ENCODE measurements at places on chromosomes 4 and X.

GRCh38 chr4:113461281-113461680, 300.3 kb downstream of the CAMK2D start:
- no peak for DNase-seq

DNA sequence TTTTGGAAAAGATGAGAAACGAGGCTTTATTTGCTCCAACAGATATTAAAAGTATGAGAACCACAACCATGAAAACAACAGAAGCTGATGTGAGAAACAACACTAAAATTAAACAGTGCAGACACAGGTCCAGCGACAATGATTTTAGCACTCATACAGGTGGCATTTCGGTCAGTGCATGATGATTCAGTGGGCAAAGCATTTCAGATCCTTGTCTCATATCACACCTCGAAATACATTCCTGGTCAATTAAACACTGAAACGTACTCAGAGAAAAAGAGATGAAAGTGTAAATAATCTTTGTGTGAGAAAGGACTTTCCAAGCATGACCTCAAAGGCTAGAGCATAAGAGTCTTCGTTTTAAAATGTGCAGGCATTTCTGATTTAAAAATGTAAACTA, 85.2 kb downstream of the ACOX3 start:
- no peak for DNase-seq

DNA sequence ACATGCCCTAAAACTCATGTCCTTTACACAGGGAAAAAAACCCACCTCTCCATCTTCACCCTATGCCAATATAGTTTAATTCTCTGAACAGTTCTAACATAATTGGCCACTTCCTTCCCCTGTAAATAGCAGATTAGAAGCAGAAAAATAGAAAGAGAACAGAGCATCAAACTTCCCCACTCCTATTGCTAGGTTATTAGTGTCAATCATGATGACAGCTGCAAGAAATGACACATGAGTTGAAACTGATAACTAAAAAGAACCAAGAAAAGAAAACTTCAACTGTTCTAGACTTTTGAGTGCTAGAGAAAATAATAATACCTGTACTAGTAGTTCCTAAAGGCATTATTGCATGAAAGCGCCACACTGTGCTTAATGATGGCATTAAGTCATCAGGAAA, 284.5 kb upstream of the TRPC5 start:
- DNase-seq: no peak

DNA sequence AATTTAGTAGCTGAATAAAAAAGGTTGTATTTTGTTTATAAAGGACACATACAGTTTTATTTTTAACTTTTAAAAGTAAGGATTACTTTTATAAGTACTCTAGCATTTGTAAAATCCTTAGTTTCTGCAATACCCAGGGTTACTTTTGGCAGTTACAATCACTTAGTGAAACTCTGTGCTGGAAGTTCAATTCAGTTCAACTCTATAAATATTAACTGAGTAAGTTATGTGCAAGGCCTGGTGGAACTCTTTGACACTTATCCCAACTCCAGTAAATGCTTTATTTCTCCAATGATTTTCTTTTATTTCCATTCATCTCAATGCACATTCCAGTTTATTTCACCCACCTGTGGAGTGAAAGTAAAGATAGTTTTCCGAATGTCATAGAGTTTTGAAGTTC, 63.3 kb upstream of the HDAC8 start:
- DNase-seq: no peak

DNA sequence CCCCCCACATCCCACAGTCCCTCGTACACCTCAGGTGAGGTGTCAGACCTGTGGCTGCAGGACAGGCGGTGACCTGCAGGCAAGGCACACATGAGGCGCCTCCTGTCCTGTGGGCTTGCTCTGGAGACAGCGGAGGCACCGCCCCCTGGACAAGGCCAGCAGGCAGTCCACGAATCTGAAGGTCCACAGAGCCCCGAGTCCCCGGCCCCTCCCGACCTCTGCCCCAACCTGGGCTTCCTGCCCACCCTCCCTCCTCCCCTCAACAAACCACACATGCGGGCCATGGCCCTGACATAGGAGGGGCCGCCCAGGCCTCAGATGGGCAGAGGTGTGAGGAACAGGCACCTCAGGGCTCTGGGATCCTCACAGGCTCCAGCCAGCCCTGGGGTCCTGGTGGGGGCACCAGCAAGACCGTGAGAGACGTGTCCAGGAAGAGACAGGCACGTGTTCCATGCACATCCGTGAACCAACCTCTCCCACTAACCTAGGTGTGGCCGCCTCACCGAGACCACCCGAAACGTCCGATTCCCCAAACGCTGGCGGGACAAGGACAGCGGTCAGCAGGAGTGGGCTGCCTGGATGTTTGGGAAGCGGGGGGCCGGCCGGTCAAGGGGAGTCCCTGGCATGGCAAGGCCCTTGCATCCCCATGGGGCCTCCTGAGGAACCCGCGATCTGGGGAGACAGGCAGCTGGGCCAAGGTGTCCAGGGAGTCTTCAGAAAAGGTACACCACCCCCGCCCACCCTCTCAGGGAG, 25.8 kb downstream of the CTBP1 start:
- no peak for DNase-seq

GRCh38 chr4:105543346-105543745, 9.1 kb upstream of the ARHGEF38 start:
- DNase-seq: no peak

DNA sequence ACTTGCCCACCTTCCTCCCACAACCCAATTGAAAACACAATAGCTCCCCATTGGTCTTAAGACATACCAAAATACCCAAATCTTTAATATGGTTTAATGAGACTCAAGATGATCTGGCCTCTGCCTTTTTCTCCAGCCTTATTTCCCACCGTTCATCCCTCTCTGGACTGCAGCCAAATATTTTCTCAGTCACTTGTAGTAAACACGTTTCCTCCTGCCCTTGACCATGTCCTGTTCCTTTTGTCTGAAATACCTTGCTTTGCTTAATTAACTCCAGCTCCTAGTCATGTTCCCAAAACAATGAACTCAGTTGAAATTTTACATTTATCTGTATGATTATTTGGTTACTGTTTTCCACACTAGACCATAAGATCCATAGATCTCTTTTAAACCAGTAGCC, 8.4 kb upstream of the NUP54 start:
- DNase-seq: no peak

DNA sequence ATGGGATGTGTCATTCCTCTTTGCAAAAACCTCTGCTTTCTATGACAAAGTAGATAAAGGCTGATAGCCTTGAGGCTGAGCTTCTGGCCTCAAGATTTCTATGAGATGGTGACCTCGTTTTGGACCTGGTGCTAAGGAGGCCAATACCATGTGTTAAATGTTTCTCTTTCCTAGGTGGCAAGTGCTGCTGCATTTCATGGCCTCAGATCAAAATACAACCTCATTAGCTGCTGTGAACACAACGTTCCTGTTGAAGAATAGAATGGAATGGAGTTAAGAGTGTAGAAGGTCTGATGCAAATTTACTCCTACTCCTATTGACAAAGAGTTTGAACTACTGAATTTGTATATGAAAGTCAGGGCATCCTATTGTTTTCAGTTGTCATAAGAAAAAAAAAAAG, 112.0 kb downstream of the C4orf51 start:
- DNase-seq: no peak

GRCh38 chrX:74911494-74911893, 13.8 kb downstream of the NEXMIF start:
- no peak for DNase-seq

GRCh38 chr4:99293357-99293756, 2.6 kb upstream of the ADH1A start:
- DNase-seq: no peak

- DNase-seq: no peak
Observed at GRCh38 chr4:144592264-144592663, 53.7 kb upstream of the HHIP start.

- no peak for DNase-seq
Observed at GRCh38 chr4:163534056-163534455, 39.6 kb downstream of the TMA16 start.

DNA sequence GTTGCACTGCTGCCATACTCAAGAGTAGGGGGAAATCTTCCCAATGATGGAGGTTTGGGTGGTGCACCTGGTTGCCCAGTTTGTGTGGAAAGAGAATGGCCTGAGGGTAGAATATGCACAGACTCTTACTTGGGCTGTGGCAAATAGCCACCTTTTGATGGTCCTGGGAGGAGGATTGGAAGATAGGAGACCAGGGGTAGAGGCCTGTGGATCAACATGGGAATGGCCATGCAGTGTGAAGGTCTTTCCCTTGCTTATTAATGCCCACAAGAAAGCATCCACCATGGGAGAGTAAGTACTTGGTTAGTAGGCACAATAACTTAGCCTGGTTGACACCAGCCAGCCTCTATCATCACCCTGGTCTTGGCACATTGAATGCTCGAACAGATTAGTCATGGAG, 156.8 kb upstream of the LEF1 start:
- DNase-seq: no peak

DNA sequence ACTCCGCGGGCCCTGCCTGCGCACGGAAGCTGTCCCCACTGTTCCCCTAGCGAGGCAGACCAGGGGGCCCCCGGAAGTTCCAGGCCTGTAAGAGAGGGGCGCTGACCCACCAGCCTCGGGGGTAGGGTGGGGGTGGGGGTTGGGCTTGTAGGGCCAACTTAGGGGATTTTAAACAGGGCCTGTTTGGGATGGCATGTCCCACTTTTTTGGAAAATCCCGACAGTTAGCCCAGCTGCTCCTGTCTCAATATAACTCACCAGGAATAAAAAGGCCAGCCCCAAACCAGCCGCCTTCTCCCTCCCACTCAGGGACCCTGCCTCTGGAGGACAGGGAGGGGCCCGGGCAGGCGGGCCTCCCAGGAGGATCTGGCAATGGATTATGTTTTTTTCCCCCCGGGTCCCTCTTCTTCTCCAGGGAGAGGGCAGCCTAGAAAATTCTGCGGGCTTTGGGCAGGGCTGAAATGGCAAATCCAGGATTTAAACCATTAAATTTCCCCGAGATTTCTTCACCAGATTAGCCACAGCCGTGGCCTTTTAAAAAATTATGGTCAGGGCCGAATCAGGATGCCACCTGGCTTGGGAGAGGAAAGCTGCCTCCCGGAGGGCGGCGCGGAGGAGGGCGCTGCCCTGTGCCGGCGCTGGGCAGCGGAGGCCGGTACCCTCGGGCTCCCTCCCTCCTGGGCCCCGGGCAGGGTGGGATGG, 957 bp downstream of the PPP2R2C start:
- DNase-seq: no peak

- peak; percentile 61 for DNase-seq
Observed at GRCh38 chrX:16712548-16713155, at the start of gene CTPS2. Gene CTPS2 (minus strand): TSS chrX:16712669. CDS start chrX:16702902, 9,767 bp downstream.

DNA sequence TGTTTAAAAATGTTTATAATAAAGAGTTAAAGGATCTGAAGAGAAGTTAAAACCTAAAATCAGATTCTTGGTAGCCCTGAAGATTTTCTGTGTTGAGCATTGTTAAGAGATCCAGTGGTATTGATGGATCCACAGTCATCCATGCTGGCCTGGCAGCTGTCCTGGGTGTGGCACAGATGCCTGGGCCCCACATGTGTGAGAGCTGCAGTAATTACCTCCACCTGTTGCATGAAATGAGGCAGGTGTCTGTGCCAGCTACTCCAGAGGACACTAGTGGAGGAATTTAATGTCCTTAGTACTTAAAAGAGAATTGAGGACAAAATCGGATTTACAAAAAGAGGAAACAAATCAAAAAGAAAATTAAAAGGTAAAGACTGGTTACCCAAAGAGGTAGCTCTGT, 44.0 kb downstream of the MGST2 start:
- no peak for DNase-seq

DNA sequence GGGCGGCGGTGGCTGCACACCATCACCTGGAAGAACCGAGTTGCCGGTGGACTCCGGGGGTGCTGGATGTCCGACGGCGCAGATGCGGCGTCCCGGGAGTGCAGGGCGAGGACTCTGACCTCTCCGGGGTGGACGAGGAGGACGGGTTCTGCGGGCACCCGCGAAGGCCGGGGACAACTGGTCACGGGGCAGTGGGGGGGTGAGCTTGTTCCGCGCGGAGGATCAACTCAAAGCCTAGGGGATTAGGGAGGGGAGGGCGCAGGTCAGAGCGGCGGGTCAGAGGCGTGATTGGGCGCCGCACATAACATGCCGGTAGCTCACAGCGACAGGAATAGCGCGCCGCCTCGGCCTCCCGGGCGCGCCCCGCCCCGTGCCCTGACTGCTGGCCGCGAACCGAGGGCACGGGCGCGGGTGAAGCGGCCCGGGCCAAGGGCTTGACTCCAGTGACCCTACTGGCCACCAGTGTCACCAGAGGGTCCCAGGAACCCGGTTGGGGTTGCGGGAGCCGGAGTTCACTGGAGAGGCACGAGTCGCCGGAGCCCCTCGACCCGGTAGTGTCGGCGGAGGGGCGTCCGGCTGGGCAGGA, at the start of gene KLHL34:
Gene KLHL34 (minus strand): TSS at position 179 of the 586 bp plus-strand sequence. CDS start 542 bp downstream, outside the sequence.
- no peak for DNase-seq

- DNase-seq: no peak
Observed at GRCh38 chr4:94641702-94642560, 115.8 kb upstream of the BMPR1B start.

DNA sequence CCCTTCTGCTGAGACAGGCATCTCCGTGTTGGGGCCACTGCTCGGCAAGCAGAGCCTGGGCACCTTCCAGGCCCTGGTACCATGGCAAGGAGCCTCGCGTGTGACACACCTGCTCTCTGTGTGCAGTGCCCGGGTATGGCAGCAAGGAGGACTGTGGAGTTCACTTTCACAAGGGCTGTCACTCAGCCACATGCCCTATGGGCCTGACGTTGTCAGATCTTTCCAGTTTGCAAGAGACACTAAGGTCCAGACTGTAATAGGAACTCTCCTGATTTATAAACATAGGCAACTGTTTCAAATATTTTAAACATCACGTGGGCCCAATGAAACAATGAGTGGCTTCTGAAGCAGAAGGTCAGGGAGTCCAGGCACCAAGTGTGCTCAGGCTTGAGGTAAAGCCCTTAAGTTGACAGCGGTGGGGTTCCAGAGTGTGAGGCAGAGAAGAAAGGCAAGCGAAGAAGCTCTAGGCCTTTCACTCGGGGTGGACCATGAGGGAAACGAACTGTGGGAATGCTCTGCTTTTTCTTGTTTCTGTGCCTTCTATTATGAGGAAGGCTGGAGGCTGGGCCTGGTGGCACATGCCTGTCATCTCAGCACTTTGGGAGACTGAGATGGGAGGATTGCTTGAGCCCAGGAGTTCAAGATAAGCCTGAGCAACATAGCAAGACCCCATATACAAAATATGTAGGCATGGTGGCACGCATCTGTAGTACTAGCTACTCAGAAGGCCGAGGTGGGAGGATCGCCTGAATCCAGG, 108.6 kb upstream of the TRIM2 start:
- no peak for DNase-seq

GRCh38 chrX:16484338-16484737, 165.6 kb upstream of the S100G start:
- peak; percentile 75 for DNase-seq

DNA sequence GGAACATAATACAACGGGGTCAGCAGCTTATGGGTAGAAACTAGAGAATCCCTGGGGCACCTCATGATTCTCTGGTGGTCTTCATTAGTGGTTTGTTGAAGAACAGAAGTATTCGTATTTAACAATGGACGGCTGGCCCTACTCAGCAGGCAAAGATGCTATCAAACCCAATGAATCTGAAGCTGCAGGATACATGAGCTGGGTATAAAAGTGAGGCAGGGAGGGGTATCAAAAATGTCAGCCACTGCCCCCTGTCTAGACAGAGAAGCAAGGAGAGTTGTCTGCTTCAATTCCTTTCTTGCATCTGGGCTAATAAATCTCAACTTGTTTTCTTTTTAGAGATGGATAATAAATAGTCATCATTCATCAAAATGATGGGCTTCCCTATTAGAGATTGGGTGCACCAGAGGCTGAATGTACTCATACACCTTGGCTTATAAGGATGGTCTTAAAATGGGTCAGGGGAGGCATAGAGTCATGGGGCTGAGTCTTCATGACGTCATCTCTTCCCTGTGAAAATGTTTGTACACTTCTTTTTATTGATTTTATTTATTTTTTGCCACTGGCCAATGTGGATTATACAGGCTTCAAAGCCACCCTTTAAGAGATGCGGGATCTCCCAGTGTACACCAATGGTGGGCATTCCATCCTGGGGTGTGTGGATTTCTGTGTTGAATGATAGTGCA, 259.5 kb downstream of the SHOX start:
- no peak for DNase-seq

All from activated CD4-positive, alpha-beta T cell treated with anti-CD3 and anti-CD28 coated beads, Interleukin-10, Interleukin-2, amounts not matched to agents 100 ng/mL and 50 ng/mL, durations not matched to agents 16 hours and 8 hours (primary cell).